ENCODE measurements at places on chromosomes 12 and 14.

GRCh38 chr12:57772429-57773322, at the start of gene EEF1AKMT3:
Gene EEF1AKMT3, plus strand, starts transcription at chr12:57772614. Its CDS starts 111 bp downstream, at chr12:57772725.
- no peak for DNase-seq

DNA sequence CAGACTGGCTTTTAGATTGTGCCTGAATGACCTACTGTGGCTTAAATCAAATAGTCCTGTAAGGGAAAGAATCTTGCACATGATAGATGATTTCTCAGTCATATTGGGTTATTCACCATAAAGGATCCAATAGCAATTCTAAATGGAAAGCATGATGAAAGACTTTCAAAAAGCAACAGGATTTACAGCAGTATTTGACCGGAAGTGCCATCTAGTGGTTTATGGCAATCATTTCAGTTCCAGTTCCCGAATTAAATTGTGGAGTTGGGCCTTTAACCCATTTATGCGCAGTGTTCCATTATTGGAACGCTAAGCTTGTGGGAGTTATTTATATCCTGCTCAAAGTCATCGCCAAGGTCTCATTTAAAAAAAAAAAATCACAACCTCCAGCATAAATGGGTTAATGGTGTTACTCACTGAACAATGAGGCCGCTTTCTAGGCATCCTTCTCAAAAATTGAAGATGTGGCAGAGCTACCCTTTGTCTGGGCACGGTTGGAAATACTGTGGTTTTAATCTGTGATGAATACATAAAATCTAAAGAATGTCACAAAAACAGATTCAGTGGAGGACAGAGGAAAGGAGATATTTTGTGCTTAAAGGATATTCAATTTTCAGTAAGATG, 60.8 kb upstream of the REP15 start:
- no peak for DNase-seq

DNA sequence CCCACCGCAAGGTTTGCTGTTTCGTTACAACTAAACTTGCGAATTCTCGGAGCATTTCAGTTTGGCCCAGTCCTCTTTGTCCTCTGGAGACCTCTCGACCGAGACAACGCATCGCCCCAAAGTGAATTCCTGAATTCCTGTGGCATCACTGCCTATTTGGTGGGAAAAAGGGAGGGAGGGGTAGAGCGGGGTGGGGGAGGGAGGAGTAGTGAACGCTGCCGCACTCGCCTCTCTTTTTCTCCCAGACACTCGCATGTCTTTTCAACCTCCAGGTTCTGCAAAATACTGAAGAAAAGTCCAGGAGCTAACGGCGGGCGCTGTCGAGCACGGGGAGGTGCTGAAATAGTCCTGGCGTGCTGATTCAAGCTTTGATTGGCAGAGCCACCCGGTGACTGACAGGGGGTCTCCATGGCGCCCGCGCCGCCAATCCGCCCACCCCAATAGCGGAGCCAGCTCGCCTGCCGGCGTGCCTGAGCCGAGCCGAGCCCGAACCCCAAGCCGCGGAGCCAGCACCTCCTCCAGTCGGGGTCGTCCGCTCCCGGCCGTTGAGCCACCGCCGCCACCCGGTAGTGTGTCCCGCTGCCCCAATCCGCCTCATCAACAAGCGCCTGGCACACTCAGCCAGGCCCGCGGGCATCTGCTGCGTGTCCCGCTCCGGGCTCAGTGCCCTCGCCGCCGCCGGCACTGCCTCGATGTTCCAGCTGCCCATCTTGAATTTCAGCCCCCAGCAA, at the start of gene SIX6:
Gene SIX6, plus strand, starts transcription at position 440 of the 731 bp plus-strand sequence. Its CDS starts 253 bp downstream, at position 693.
- DNase-seq: no peak

DNA sequence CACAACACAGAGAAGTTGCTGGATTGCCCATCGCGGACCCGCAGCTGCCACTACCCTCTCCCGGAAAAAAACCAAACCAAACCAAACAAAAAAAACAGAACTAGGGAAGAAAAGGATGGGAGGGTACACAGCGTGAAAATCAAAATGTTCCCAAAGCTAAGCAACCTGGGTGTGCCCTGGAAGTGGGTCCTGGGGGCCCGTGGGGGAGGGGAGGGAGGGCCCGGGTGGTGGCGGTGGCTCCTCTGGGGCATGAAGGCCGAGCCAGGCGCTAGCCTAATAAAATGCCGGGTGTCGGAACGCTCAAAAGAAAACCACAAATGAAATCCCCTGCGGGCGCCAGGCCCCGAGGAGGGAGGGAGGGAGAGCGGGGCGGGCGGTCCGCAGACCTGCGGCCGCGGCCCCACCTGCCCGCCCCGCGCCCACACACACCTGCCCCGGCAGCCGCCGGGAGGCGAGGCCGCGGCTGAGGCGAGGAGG, 787 bp downstream of the HECTD4 start:
- DNase-seq: no peak

GRCh38 chr14:104856869-104857860, 7.9 kb upstream of the CEP170B start:
- no peak for DNase-seq

DNA sequence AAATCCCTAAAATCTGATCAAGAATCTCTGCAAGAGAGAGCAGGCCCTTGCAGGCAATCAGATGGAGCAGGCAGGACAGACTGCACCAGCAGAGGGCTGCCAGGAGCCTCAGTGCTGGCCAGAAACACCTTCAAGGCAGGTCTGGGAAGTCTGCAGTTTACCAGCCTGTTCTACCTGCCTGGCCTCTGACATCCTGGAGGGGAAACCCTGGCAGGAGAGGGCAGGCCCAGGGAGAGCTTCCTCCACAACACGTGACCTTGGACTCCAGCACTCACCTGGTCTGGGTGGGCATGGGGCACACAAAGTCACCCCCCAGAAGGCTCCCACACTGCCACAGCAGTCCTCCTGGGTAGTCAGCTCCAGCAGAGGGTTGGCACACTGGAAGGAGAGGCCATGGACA, 56.0 kb downstream of the ISCA2 start:
- no peak for DNase-seq
